Cerebellar nuclear complex (tissue), 1 donor: ENCODE measurements at places on chromosomes 13 and 19.

DNA sequence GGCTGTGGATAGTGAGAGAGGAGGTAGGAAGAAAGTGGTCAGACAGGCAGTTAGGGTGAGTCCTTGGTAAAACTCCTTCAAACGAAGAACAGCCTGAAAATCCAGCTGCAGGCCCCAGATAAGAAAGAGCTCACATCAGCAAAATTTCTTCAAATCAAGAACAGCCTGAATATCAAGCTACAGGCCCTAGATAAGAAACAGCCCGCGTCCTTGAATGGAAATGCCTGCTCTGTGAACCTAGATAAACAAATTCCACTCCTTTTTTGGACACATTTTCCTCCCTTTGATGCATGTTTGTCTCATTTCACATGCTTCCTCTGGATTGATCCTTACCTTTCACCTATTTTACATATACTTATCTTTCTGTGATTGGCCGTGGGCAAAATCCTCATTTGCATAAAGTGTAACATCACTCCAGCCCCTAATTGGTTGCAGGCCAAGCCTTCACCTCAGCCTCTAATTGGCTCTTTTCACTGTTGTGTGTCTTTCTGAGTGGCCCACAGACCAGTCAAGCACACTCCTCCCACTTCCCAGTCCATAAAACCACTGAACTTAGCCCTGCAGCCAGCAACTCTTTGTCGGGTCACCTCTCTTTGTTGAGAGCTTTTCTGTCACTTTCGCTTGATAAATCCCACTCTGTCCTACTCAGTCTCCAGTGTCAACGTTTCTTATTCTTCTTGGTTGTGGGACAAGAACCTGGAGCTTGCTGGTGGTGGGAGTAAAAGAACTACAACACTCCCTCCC is 6.0 kb upstream of the SULT2A1 start:
- DNase-seq: no peak

DNA sequence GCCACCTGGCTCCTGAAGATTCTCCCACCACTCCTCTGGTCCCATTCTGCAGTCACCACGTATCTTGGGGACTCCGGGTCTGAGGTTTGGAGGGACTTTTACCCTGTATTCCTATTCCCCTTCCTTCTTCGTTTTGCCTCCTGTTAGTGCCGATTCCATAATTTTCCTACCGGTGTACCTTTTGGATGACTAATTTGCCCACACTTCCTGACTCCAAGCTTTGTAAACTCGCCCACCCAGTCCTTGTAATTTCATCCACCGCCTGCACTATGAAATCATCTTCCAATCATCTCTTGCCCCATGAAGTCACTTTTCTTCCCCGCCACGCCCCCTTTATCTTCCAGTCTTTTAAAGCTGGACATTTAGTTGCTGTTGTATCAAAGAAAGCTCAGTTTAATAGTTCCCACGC is 572 bp downstream of the UCHL3 start:
- DNase-seq: no peak

DNA sequence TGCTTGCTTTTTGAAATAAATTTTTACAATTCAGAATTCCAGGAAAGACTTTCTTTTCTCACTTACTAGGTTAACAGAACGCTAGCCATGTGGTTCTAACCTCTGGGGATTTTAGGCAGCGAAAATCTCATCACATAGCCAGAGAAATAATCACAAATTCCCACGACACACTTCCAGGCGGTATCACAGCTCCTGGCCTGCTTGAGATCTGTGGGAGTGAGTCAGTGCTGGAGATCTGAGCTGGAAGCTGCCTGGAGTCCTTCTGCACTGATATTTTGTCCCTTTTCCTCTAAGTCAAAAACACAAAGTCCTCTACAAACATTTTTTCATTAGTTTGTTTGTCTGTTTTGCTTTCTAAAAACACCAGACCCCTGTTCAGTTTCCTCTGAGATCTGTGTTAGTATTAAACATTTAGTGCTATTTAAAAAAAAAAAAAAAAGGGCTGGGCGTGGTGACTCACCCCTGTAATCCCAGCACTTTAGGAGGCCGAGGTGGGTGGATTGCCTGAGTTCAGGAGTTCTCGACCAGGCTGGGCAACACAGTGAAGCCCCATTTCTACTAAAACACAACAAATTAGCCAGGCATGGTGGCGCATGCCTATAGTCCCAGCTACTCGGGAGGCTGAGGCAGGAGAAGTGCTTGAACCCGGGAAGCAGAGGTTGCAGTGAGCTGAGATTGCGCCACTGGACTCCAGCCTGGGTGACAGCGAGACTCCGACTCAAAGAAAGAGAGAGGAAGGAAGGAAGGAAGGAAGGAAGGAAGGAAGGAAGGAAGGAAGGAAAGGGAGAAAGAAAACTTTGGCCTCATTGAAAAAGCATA is 12.2 kb upstream of the UBE2L5 start:
- DNase-seq: no peak

DNA sequence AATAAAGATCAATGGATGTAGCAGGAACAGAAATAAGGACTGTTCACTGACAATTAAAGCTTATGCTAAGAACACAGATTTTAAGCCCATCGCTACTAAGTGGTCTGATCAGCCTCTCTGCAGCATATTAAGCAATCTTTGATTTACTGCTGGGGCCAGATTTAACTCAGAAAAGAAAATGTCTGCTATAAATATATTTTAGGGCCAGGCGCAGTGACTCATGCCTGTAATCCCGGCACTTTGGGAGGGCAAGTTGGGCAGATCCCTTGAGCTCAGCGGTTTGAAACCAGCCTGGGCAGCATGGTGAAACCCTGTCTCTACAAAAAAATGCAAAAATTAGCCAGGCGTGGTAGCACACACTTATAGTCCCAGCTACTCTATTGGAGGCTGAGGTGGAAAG is 43.0 kb downstream of the METTL21C start:
- no peak for DNase-seq
